Fibroblast of mammary gland (primary cell): ENCODE measurements at places on chromosomes 2 and 18.

DNA sequence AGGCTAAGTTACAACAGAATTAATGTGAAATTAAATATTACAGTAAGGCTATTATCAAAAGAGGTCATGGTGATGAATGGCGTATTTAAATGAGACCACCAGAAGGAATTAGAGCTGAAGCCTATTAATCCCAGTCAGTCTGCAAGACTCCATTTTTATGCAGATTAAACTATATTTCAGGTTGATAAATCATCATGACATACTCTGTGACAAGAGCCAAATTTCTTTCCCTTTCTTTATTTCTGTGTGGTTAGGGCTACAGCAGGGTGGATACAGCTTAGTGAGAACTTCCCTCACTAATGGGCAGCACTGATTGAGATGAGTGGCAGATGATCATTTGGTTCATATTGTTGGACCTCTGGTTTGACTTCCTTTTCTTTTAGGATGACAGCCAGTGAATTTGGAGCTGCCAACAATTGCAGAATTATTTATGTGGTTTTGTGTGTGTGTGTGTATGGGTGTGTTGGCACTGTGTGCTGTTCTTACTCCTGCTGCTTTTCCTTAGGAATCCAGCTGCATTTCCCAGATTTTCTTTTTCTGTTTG, 481.3 kb downstream of the PIK3C3 start:
- no peak for DNase-seq

DNA sequence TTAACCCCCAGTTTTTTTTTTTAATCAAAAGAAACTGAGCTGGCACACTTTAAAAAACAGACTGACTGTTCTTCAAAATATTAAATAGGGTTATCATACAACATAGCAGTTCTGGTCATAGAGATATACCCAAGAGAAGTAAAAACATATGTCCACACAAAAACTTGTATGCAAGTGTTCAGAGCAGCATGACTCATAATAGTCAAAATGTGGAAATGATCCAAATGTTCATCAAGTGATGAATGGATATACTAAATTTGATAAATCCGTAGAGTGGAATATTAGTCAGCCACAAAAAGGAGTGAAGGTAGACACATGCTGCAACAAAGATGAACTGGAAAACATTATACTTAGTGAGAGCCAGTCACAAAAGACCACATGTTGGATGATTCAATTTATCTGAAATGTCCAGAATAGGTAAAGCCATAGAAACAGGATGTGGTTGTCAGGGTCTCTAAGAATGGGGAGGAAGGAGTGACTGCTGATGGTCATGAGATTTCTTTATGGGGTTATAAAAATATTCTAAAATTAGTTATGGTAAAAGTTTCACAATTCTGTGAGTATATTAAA, 5.1 kb downstream of the SMIM21 start:
- DNase-seq: peak; percentile 76

GRCh38 chr2:28716265-28716865, 35.3 kb upstream of the PPP1CB start:
- DNase-seq: peak; percentile 98

GRCh38 chr2:942775-943460, 7.7 kb upstream of the SNTG2 start:
- DNase-seq: no peak

DNA sequence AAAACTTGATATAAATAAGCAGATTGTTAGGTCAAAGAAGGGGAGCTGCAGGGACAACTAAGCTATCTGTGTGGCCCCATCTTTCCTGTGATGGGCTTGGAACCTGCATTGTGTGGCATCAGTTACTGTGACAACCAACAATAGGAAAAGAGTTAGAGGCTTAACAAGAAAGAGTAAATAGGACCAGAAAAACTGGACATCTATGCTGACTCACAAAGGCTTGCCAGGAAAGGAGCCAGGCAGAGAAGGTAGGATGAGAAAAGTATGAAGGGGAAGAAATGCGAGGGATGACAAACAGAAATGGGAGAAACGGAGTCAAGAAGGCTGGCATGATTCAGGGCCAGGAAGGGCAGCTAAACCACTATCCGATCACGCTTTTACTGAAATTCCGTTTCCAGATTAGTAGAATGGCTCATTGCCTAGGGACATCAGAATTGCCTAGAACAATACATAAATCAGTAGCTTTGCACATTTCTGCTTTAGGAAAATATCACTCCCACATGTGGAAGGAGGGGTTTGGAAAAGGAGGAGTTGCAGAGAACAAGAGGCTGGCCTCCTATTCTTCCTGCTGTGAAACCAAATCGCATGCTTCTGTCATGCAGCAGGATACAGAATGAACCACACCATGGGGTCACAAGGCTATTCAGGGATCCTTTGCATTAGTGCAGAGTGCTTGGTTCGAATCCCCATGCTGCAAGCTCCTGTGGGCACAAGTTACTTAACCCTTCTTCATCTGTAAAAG, 7.3 kb downstream of the PLA2R1 start:
- peak; percentile 79 for DNase-seq

- DNase-seq: peak; percentile 5
These were observed 231.1 kb downstream of the ANKRD30B start for GRCh38 chr18:14978962-14979535.
